ENCODE measurements at places on chromosomes 6 and 20.
A peak's percentile ranks its signal among the peaks of the same experiment; 100 is the strongest.

- no peak for DNase-seq
These were observed 268.2 kb upstream of the POU3F2 start for GRCh38 chr6:98566126-98566525.

GRCh38 chr20:45911486-45912343 is at the start of gene PLTP:
PLTP (minus strand) TSS chr20:45912155; CDS start chr20:45911452, 703 bp downstream.
- DNase-seq: peak; percentile 74

GRCh38 chr6:144920391-144920961 is 635.3 kb downstream of the UTRN start:
- DNase-seq: no peak

GRCh38 chr6:128275030-128275429 is 245.4 kb downstream of the PTPRK start:
- DNase-seq: no peak

DNA sequence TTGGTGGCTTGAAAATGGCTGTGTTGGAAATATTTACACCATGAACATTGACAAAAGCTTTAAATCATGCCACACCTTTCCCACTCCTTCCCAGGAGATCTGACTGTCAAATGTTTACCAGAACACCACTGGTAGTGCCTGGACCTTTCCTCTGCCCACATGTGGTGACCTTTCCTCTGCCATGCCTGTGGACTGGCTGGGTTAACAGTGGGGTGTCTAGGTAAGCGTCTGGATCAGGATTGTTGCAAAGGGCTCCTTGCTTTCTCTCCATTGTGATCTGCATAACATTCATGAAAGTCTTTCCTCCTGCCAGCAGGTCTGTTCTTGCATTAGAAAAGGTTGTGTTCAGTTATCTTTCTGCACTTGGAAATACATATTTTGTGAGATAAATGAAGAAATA is 572.7 kb downstream of the DHX35 start:
- DNase-seq: no peak

GRCh38 chr6:38813041-38813823 is 98.1 kb downstream of the DNAH8 start:
- no peak for DNase-seq

DNA sequence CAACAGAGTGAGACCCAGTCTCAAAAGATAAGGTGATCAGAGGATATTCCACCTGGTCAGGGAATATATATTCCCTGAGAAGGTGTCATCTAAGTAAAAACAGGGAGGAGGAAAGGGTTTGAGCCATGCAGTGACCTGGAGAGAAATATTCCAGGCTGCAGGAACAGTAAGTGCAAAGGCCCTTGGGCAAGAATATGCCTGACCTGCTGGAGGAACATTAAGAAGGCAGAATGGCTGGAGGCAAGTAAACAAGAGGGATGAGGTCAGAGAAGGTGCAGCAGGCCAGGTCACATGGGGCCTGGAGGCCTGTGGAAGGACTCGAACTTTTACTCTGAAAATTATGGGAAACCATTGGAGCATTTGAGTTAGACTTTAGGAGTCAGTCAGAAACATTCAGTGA is 6.7 kb downstream of the DEF6 start:
- DNase-seq: no peak

DNA sequence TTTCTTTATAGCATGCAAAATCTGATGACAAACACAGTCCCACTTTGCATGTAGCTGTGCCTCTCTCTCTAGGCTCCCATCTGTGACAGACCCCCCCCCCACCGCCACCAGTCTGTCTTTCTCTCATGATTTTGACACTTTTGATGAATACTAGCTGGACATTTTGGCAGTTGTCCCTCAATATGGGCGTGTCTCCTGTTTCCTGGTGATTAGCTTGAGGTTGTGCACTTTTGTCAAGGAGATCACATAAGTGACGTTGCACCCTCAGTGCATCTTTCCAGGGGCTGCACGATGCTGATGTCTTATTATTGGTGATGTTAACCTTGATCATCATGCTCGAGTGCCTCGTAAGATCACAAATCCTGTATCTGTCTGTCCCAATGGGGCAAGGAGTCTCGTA is 155.1 kb downstream of the EYA2 start:
- DNase-seq: no peak

DNA sequence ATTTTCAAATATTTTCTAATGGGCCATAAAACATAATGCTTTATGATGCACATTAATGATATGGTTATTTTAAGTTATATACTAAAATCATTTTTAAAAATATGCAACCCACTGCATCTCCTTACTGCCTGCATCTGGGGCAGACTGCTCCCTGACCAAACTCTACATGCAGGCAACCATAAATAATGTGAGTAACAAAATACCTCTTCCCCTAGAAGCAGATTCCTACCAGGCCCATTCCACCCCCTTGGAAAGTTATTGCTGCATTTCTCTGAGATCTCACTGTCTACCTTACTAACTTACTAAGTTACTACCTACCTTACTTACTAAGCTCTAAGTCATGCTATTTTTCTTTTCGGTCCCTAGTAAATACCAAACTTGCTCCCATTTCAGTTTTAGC is 71.8 kb downstream of the ATG5 start:
- DNase-seq: no peak

GRCh38 chr6:97703661-97704060 is 420.6 kb upstream of the MMS22L start:
- DNase-seq: no peak

GRCh38 chr6:168417679-168418557 is 23.1 kb upstream of the SMOC2 start:
- DNase-seq: peak; percentile 82

DNA sequence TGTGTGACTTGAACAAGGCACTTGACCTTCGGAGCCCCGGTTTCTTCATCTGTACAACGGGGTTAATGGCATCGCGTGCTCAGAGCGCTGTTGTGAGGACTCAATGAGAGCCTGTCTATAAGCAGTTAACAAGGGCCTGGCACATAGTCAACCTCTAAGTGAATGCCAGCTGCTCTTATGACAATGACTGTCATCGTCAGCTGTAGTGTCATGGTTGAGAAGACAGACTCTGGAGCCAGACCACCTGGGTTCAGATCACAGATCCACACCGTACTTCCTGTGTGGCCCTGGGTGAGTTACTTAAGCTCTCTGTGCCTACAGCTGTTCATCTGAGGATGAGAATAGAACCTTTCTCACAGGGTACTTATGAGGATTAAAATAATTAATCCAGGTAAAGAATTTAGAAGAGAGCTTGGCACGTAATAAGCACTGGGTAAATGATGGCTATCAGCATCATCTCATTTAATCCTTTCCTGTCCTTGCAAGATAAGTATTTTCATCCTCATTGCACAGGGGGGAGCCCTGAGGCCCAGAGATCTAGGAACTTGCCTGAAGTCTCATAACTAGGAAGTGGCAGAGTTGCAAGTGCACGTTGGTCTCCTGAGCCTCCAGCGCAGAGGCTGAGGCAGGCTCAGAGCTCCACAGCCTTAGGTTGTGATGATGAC is 105.3 kb downstream of the EYA2 start:
- DNase-seq: peak; percentile 64

- no peak for DNase-seq
These were observed 291.1 kb downstream of the DHX35 start for GRCh38 chr20:39253051-39253755.

- DNase-seq: peak; percentile 67
These were observed 52.3 kb upstream of the IFNGR1 start for GRCh38 chr6:137271245-137272183.

GRCh38 chr20:37878835-37879599 is 23.9 kb upstream of the VSTM2L start:
- DNase-seq: peak; percentile 62

DNA sequence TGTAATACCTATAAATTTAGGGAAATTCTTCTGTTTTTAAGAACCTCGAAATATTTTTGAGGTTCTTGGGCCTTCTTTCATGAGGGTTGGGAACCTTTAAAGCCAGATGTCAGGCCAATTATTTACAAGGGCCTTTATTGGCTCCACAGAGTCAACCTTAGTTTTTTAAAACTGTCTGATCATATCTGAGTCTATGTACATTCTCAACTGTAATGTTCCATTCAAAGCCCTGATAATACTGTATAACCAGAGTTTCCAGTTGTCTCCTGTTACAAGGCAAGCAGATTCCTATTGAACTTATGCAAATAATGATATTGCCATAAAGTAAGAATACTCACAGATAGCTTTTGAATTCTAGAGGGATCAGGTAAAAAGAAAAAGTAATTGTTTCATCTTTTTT is 545.5 kb downstream of the EPM2A start:
- no peak for DNase-seq

DNA sequence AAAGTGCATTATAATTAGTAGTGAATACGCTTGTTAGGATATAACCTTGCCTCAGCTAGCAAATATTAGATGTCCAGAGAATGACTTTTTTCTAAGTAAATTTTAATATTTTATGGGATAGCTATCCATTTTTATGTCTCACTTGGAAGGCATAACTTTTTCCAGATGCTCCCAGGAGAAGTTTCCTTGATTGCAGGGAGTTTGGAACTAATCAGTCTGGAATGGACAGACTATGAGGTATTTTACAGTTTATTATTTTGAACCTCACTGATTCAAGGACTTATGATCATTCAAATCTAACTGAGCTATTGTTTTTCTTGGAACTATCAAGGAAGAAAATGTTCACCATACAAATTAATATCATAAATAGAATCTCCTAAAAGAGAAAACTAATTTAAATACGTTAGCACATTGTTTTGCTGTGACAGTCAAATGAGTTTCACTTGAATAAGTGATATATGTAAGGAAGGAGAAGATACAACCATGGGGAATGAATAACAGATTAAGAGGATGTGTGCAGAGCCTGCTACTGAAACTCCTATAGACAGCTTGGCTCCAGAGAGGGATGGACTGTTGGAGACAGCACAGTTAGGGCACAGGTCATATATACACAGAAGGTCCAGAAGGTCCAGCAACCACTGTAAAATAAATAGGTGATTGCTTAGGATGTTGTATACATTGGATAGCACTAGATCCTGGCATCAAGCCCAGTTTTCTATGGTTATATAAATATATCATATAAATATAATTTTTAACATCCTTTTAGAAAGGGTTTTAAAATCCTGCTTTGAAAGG is 20.6 kb upstream of the LCA5 start:
- DNase-seq: peak; percentile 38

DNA sequence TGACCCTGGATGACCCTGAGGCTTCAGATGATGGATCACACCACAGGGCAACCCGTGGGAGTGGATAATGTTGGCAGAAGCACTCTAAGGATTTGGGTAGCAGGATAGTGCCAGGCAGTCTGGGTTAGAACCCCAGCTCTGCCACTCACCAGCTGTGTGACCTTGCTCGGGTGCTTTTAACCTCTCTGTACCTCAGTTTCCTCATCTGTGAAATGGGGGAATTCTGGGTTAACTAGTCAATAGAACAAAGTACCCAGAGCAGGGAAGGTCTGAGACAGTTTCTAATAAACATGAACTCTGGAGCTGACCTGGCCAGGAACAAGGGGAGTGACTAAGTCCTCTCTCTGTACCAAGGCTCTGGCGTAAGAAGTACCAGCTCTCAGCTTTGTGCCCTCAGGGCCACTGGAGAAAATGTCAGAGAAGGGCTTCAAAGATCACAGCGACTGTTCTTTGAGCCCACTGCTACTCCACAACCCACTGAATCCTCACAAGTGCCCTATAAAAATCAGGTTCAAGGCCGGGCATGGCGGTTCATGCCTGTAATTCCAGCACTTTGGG is 14.7 kb upstream of the NOL4L start:
- no peak for DNase-seq

GRCh38 chr20:46879386-46879785 is 15.3 kb upstream of the EYA2 start:
- DNase-seq: no peak

DNA sequence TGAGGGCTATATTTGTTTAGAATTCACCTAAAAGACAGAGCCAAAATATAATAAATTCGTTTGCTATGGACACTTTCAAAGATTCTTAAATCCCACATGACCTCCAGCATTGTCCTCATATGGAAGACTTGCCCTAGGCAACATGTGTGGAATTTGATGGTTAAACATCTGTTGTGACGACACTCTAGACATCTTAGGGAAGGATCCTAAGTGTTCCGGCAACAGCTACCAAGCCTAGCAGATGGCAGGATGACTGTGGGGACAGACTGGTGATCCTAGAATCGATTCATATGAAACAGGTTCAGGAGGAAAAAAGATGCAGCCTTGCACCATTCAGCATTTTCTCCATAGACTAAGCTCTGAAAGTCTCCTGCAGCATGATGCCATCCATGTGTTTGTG is 77.6 kb upstream of the BACH2 start:
- DNase-seq: no peak

DNA sequence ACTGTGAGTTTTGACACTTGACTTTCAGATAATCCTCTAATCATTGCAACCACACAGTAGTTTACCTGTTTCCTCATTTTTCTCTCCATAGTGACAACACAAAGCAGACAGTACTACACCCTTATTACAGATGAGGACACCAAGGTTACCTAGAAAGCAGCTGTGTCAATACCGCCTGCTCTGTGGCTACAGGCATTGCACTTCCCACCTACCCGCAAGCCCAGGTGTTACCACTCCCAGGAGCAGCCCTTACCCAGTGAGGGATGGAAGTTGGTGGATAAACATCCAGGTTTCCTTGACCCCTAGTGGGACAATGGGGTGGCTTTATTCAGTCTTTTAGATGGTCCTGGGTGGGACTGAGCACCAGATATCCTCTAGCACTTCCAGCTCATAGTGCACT is 503.6 kb downstream of the PTPRT start:
- no peak for DNase-seq

DNA sequence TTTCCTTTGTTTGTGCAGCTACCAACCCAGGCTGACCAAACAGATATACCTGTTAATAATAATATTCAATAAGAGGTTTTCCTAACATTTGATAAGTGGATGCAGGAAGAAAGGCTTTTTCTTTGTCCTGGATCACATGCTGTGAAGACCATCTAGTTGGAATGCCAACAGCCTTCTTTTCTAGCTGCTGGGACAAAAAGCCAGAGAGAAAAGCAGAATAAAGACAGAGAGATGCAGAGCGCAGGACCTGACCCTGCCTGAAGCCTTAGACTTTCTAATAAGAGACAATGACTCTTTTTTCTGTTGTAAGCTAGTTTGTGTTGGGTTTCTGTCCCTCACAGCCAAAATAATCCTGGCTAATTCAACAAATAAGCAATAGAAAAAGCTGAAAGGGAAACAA is 308.2 kb downstream of the PHF3 start:
- no peak for DNase-seq

DNA sequence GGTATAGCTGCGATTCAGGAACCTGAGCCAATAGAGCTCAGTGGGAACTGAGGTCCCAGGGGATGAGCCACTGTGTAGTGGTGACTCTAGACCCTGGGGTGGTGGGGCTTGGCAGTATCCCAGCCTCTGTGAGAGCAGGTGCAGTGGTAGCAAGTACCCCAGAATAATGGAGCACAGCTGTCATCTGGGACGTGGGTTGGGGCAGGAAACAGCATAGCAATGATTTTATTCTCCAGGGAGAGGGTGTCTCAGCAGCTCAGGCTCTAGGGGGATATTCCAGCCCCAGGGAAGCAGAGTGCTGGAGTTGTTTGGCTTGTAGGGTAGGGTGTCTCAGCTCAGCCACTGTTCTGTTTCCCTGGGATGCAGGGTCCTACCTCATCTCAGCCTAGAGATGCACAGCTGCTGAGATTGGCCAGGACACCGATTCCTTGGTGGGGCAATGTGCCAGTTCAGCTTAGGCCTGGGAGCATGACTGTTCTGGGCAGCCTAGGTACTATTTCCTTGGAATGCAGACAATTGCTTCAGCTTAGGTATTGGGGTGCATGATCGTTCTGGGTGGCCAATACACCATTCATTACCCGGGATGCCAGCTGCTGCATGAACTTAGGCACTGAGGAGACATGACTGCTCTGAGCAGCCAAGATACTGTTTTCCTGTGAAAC is 34.0 kb upstream of the NUP153 start:
- DNase-seq: peak; percentile 58
